ENCODE measurements at places on chromosomes 1 and 21.

GRCh38 chr1:180909005-180909414 is 3.7 kb upstream of the KIAA1614 start:
- no peak for DNase-seq

- no peak for DNase-seq
Measured at GRCh38 chr1:208910161-208910560, 666.0 kb upstream of the PLXNA2 start.

DNA sequence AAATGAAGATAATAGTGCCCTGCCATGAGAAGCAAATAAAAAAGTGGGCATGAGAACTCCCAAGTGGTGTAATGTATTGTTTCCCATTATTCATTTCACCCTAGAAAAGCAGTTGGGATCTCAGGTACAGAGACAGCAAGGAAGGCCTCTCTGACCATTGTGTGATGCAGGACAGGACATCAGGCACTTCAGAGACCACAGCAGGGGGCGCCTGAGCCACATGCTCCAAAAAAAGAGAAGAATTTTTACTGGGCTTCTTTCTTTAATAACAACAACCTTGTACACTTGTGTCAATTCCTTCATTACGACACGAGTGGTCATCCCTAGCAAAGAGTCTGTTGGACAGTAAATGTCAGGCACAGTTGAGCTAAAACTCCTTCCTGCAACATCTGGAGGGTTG is 533.3 kb downstream of the OMA1 start:
- no peak for DNase-seq

DNA sequence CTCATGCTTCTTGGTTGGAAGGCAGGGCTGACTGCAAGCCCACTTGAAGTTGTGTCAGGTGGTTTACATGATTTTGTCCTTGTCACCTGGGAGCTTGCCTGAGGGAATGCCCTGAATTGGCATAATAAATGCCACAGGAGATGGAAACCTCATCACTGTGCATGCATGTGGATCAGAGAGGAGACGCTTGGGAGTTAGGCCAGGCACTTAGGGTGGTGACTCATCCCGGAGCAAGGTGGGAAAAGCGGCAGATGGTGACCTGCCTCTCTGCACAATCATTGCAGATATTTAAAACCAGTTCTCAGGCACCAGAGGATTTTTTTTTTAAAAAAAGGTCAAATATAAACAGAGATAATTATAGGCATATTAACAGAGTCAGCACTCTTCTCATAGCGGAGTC is 202.2 kb upstream of the KIAA0040 start:
- no peak for DNase-seq

DNA sequence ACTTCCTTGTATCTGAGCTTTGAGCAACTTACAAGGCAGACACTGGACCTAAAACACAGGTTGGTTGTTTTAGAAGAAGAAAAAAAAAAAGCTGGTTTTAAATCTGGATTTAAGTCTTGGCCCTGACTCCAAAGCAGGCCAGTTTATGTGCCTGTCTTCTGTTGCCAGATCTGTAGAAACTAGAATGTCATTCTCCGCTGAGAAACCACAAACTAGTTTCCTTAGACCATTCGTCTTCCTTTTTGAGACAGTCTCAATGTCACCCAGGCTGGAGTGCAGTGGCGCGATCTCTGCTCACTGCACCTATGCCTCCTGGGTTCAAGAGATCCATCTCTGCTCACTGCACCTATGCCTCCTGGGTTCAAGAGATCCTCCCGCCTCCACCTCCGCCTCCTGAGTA is 33.9 kb downstream of the APP start:
- no peak for DNase-seq

DNA sequence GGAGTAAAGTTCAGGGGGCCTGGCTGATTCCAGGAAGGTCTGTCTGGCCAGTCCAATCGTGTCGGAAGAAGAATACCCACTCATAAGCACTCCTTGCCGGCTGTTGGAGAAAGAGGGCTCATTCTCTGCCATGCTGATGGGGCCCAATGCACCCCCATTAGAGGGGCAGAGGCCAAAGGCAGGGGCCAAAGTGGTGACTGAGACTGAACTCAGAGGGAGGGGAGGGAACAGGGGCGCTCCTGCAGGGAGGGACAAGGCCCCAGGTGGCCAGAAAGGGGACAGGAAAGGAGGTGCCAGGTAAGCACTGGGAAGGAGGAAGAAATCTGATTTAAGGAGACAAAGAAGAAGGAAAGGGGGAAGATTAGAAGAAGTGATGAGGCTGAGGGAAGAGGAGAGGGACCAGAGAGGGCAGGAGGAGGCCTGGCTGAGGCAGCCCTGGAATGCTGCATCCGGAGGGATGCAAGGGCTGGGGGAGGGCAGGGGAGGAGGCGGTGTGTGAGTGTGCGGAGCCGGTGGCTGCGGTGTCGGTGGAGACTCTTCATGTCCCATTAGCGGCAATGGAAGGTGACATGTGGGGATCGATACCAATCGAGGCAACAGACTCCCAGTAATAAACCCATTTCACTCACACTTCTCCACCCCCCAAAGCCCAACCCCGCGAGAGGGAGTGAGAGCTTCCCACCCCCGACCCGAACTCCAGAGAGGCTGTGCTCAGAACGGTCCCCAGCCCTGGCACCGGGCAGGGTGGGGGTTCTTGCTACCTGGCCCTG is 12.0 kb upstream of the ETV3L start:
- no peak for DNase-seq

DNA sequence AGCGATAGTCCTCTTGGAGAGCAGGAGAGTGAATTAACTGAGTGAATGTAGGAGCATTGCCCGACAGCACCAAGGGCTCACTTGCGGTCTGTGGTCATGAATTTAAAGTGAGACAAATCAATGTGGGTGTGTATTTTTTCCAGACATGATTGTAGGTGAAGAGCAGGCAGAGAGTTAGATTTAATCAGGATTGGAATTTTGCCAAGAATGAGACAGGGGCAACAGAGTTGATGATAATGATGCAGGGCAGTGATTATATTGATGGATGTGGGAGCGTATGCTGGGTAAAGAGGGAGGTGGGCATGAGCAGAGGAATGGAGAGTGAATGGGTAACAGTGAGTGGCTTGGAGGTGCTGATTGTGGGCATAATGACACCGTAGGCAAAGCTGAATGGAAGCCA is 20.0 kb upstream of the SYT6 start:
- no peak for DNase-seq

DNA sequence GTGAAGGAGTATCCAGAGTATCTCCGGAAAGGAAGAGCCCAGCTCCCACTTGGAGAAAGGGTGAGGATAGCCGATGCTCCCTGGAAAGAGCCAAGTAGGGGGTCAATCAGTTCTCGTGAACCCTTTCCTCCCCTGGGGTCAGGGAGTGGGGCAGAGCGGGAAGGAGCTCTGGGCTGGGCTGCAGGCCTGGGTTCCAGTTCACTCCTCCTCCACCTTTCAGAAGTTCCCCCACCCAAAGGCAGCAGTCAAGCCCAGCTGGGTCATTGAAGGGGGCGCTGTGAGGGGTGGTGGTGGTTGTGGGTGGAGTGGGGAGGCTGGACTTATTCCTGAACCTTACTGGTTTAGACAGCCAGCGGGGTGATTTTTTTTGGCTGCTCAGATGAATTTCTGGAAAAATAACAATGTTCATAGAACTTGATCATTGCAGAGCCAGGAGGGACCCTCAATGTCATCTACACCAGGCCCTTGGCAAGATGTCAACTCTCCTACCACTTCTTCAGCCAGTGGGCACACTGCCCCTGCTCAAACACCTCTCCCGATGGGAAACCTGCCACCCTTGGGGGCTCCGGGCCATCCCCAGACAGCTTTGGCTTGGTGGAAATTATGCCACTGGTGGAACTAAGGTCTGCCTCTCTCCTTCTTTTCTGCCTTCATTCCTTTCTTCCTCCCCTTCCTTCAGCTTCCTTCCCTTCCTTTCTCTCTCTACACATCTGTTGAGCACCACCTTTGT is 235.8 kb downstream of the TRABD2B start:
- no peak for DNase-seq

- DNase-seq = no peak
Measured at GRCh38 chr1:210674151-210674550, 345.4 kb downstream of the HHAT start.

GRCh38 chr1:201538612-201539551 is at the start of gene NAV1:
TSS of gene NAV1 (plus strand) at chr1:201539127. CDS start at chr1:201622885, 83,758 bp downstream.
- peak; percentile 69 for DNase-seq

DNA sequence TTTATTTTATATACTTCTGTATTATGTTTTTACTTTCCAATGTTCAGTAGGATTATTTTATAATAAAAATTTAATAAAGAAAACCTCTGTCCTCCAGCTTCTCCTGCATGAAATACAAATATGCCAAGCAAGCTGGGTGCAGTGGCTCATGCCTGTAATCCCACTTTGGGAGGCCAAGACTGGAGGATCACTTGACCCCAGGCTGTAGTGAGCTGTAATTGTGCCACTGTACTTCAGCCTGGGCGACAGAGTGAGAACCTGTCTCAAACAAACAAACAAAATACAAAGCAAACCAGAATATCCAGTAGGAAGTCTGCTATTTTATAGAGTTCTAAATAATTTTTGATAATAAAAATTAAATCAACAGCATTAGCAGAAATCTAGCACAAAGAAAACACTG is 168.8 kb downstream of the EIF4G3 start:
- DNase-seq = no peak

GRCh38 chr1:242735323-242735722 is 210.8 kb upstream of the PLD5 start:
- no peak for DNase-seq

DNA sequence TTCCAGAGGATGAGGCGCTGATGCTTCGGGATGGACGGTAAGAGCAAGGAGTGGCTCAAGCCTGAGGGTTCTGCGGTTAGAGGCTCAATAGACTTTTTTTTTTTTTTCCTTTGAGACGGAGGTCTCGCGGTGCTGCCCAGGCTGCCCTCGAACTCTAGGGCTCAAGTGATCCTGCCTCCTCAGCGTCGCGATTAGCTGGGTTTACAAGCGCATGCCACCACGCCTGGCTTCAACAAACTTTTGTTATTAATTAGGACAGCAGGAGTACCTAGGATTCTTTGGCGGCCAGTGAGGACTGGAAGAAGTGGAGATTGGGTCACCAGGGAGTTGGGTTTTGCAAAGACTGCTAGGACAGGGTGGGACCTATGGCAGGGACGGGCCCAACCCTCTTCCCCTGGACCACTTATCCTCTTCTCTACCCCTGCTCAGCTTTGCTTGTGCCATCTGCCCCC is 587 bp downstream of the SCNM1 start:
- no peak for DNase-seq

- no peak for DNase-seq
Measured at GRCh38 chr1:190104961-190105360, 372.7 kb downstream of the BRINP3 start.

Measured in substantia nigra (tissue), 51 donors.